Suppressor macrophage treated with lipopolysaccharide for 1 hour (primary cell): ENCODE measurements at places on chromosomes 2 and 18.

GRCh38 chr18:43278355-43278754 lies 1.1 kb upstream of the SYT4 start:
- no peak for DNase-seq

GRCh38 chr2:47065771-47066380 lies 89.2 kb downstream of the STPG4 start:
- DNase-seq = no peak

- DNase-seq = no peak
Observed at GRCh38 chr2:101854877-101855276, 136.9 kb upstream of the IL1R2 start.

DNA sequence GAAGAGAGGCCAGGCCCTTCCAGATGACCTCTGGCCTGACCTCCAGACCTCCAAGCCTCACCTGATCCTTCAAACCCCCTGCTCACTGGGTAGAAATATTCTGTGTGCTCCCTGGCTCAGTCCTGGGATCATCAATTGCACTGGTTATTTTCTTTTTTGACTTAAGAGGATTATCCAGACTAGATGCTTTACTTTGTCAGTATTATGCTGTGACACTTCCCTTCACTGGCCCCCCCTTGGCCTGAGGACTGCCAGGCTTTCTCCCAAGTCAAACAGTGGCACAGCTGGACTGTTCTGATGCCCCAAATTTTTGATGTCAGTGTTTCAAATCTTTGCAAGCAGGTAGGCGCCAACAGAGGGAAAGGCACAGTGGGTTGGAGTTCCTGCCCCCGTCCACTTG lies 156.3 kb upstream of the SKOR2 start:
- DNase-seq = no peak

GRCh38 chr18:33987206-33987605 lies 237.5 kb downstream of the NOL4 start:
- DNase-seq = no peak

GRCh38 chr2:138356178-138356577 lies 145.4 kb upstream of the SPOPL start:
- no peak for DNase-seq

- no peak for DNase-seq
Observed at GRCh38 chr18:7196421-7196820, 34.5 kb upstream of the LRRC30 start.

- DNase-seq = no peak
Observed at GRCh38 chr2:105361102-105361889, 24.0 kb downstream of the C2orf49 start.
